ENCODE measurements at places on chromosomes 11 and 22.

DNA sequence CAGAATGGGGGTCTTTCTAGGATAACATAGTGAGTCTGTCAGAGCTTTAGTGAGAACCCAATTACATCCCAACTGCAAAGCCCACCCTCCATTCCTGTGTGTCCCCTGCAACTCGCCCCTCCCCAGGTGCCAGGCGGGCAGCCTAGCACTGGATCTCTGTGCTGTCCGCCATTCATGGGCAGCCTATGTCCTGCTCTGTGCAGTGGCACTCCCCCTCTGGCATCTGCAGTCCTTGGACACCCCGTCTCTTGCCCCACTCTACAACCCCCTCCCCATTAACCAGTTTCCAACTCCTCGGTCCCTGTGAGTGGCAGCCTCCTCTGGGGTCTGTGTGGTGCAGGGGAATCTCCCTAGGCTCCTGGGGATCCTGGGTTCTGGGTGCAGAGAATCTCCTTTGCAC is 37.0 kb downstream of the MYO7A start:
- no peak for DNase-seq

GRCh38 chr11:14577835-14578529 is 57.8 kb upstream of the PSMA1 start:
- DNase-seq, result no peak

DNA sequence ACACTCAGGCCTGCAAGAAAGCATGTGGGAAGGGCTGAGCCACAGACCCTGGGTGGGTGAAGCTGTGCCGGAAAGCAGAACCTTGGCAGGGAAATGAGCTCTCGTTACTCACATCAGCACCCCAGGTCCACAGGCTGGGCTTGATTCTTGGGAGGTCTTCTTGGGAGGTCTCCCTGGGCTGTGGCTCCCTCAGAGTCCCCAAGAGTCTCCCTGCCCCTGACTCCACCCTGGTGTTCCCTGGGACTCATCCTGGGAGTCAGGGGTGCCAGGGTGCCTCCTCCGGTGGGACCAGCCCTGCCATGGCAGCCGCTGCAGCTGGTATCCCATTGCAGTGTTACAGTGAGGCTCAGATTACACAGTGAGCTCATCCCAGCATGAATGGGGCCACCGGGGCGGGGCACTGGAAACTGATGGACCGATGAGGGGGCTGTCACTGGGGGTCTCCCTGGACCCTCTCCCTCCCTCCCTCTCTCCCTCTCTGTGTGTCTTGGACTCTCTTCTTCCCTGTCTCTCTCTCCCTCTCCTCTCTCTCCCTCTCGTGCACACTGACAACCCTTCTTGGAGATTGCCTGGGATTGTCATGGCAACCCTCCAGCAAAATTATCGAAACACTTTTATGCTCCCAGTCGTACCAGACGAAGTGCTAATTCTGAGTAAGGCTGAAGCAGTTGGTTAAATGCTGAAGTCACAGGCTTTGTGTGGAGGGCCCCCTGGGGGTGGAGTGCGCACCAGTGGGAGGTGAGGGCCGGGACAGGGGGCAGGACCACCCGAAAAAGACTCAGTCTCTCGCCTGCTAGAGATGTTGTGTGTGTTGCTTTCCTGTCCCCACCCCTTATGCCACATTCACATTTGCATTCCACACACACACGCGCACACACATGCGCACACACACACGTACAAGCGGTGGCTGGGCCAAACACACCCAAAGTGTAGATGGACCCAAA is 8.6 kb upstream of the C11orf96 start:
- peak; percentile 40 for DNase-seq

- no peak for DNase-seq
These were observed 390.5 kb downstream of the TBC1D22A start for GRCh38 chr22:47152938-47153337.

GRCh38 chr22:19513823-19514222 is 10.4 kb downstream of the CLDN5 start:
- no peak for DNase-seq

DNA sequence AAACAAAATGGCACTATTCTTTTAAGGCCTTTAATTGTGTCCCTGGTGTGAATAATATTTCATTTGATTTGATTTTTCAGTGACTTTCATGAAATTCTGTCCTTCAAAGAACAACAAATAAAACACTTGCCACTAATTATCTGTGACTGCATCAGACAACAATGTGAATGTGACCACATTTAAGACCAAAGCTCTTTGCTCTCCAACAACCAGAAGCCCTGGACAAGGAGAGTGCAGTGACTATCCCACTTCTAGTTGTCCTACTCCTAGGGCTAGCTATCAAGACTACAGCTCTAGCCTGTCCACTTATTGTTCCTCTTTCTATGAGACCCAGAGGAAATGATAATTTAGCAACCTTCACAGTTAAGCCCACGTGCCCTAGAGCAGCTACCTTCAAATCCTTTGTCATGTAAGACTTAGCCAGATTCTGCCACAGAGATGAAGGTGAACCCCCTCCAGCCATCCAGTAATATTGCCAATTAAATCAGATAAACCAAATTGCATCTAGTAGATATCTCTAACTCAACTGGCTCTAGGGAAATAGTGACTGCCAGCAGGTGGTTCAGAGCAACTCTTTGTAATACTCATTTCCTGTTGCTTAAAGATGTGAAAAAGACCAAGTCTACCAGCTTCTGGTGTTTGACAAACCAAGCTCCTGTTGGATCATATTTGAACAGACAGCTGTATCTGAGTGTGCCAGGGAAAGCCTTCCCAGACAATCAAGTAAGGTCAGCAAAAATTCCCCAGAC is 142.6 kb upstream of the BLID start:
- DNase-seq, result no peak

DNA sequence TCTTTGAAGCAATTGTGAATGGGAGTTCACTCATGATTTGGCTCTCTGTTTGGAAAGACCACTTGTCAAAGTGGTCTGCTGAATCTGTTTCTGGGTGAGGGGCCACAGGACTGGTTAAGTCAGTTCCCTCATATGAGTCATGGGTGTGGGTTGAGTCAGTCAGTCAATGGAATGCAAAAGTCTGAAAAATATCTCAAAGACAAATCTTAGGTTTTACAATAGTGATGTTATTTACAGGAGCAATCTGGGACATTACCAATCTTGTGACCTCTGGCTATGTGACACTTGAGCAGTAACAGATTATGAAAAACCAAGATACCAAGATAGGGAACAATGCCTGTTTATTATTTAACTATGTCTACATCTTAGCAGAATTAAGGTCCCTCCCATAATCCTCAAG is 311.6 kb downstream of the AASDHPPT start:
- DNase-seq, result no peak

DNA sequence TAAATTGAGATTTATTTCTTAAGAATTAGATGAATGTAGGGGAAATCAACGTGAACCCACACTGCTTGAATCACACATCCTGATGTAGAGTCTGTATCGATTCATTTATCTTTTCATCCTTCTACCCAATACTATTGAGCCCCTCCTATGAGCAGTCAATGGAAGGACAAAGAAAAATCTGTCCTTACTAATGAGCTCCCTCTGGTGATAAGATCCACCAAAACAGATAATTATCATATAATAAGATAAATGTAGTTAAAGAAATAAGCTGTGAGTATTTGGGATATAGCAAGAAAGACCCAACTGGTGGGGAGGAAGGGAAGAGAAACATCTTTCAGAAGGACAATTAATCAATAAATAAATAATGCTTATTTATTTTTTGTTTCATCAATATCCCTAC is 385.1 kb upstream of the CCDC90B start:
- DNase-seq, result peak; percentile 18

- no peak for DNase-seq
These were observed 205.8 kb downstream of the CADM1 start for GRCh38 chr11:115298300-115299012.

DNA sequence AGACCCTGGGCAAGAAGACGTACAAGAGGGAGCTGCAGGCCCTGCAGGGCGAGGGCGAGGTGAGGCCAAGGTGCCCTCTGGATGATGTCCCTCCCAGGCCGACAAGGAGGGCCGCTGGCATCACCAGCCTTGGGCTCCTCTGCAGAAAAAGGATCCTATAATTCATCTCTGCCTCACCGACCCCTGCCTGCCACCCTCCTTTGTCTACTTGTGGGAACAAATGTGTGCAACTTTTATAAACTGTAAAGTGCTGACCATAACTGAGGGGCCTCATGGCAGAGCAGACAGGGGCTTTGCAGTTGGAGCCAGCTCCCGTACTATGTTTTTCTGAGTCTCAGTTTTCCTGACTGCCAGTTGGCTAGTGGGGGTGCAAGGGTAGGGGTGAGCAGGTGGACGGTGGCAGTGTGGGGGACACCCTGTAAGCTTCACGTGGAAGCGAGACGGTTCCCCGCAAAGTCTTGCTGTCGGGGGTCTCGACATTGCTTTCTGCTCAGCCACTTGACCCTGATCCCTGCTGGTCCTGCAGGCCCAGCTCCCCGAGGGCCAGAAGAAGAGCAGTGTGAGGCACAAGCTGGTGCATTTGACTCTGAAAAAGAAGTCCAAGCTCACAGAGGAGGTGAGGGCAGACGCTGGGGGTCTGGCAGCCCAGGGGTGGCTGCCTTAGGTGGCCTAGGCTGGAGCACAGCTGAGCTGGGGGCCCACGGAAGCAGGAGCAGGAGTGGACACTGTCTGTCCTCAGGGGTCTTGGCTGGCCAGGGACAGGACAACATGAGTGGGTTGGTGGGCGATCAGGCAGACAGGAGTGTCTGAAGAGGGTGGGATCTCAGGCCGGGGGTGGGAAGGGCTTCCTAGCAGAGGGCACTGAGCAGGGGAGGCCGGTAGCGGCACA is 54.7 kb downstream of the MYO7A start:
- DNase-seq, result no peak

GRCh38 chr11:74443071-74443864 is 24.1 kb downstream of the KCNE3 start:
- DNase-seq, result peak; percentile 34

- DNase-seq, result no peak
These were observed 3.6 kb downstream of the TRABD start for GRCh38 chr22:50189184-50189848.

- DNase-seq, result no peak
These were observed at the start of gene ADM2 for GRCh38 chr22:50481440-50482106. TSS of gene ADM2 (plus strand) at chr22:50481543. CDS start at chr22:50481848, 305 bp downstream.
